Calu3 (cell line): ENCODE measurements at places on chromosomes 2 and 18. TPM values are rescaled to one million over a fixed set of nuclear protein-coding genes. Genes with fewer than 3 reads are reported as not detected.

Gene PIEZO2
- total RNA-seq, result 0.24 and 0.91 TPM in 2 replicates

Gene IL36G
- total RNA-seq, result 0.38 TPM in 1 of 2 replicates, not detected in the other

Gene IGFBP5
- total RNA-seq, result 8.7 and 14.8 TPM in 2 replicates

Gene PHOSPHO2
- 9.9 and 12.7 TPM in 2 replicates for total RNA-seq

Gene ACTG2
- total RNA-seq, result not detected in 2 replicates

Gene TANC1
- 41.2 and 43.3 TPM in 2 replicates for total RNA-seq

Gene CCDC121
- total RNA-seq, result 5.5 and 6.3 TPM in 2 replicates
